Pancreas (tissue), 10 donors: ENCODE measurements at places on chromosomes 1 and 21. TPM values are rescaled to one million over a fixed set of nuclear protein-coding genes. Genes with fewer than 3 reads are reported as not detected.

GRCh38 chr1:11602424-11602823 is 51.8 kb downstream of the FBXO2 start:
- no peaks in the 10 kb centered on the region for H3K4me1 ChIP-seq
- H3K27me3 ChIP-seq: no peaks in the 10 kb centered on the region
- H3K4me3 ChIP-seq: no peak overlapping the region
- H3K36me3 ChIP-seq: no peaks in the 10 kb centered on the region

GRCh38 chr1:47853852-47854251 is 143.3 kb downstream of the TRABD2B start:
- no peaks in the 10 kb centered on the region for H3K4me1 ChIP-seq
- DNase-seq: no peak
- H3K4me3 ChIP-seq: no peak overlapping the region

GRCh38 chr1:85062425-85063026 is 14.2 kb upstream of the MCOLN3 start:
- peak overlapping the region; percentile 47 for H3K4me3 ChIP-seq
- H3K36me3 ChIP-seq: no peaks in the 10 kb centered on the region
- H3K27ac ChIP-seq: no peak overlapping the region
- H3K4me1 ChIP-seq: no peaks in the 10 kb centered on the region

- no peaks in the 10 kb centered on the region for H3K4me1 ChIP-seq
- H3K36me3 ChIP-seq: no peaks in the 10 kb centered on the region
Measured at GRCh38 chr1:167095368-167095767, 1.5 kb downstream of the STYXL2 start.

The PLA2G2F gene
- total RNA-seq: not detected

GRCh38 chr1:88697503-88697902 is 13.4 kb downstream of the PKN2 start:
- H3K4me1 ChIP-seq: peaks cover 17% of the 10 kb centered on the region
- no peaks in the 10 kb centered on the region for H3K27me3 ChIP-seq
- DNase-seq: no peak
- no peak overlapping the region for H3K27ac ChIP-seq
- no peaks in the 10 kb centered on the region for H3K36me3 ChIP-seq

The DESI2 gene
- 4.9 TPM for total RNA-seq

DNA sequence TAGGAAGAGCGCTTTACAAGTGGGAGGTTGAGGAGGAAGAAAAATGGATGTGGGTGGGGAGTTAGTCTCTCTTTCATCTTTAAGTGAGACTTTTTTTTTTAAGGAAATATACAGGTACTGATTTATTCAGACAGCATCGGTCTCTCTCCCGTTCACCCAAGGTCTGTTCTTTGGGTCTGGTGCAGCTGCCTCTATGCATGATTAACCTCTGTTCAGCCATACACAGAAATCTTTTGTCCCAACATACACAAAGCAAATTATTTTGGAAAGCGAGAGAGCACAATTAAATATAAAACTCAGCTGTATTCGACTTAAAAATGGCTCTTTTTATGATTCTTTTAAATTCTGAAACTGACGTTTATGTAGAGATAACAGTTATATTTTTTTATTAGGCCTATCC is 11.0 kb downstream of the PROX1 start:
- H3K4me1 ChIP-seq: peaks cover 12% of the 10 kb centered on the region
- no peak for DNase-seq
- no peaks in the 10 kb centered on the region for H3K27me3 ChIP-seq

DNA sequence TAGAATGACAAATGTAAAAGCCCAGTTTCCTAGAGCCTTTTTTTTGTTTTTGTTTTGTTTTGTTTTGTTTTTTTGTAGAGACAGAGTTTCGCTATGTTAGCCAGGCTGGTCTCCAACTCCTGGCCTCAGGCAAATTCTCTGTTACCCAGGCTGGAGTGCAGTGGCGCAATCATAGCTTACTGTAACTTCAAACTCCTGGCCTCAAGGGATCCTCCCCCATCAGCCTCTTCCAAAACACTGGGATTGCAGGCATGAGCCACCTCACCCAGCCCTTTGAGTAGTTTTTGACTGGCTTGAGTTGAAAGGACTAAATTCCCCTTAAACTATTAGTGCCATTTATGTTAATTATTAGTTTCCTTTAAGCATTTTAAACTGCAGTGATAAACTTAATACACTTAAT is 28.8 kb upstream of the ZBTB18 start:
- no peak overlapping the region for H3K27ac ChIP-seq
- no peaks in the 10 kb centered on the region for H3K27me3 ChIP-seq
- no peak overlapping the region for H3K4me3 ChIP-seq
- H3K36me3 ChIP-seq: no peaks in the 10 kb centered on the region
- DNase-seq: no peak
- no peaks in the 10 kb centered on the region for H3K4me1 ChIP-seq

DNA sequence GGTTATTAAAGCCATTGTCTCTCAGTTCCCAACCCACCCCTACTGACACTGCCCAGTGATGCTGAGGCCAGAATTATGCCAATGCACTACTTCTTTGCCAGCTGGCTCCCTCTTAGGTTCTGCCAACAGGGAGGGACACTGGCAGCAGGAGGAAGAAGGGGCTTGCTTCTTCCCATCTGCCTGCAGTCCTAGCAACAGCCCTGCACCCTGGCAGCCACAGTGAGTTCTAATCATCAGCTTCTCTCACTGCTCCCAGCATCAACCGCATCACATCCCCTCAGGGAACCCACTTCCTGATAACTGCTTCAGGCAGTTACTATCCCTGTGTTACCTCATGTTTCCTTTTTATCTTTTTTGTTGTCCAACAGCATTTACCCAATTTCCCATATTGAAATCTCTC is 86.2 kb downstream of the UBR4 start:
- H3K27me3 ChIP-seq: no peaks in the 10 kb centered on the region
- no peak overlapping the region for H3K4me3 ChIP-seq
- H3K27ac ChIP-seq: no peak overlapping the region
- no peak for DNase-seq
- peaks cover 91% of the 10 kb centered on the region for H3K36me3 ChIP-seq
